Esophagus mucosa (tissue), 1 donor: ENCODE measurements at places on chromosomes 2 and 18.

DNA sequence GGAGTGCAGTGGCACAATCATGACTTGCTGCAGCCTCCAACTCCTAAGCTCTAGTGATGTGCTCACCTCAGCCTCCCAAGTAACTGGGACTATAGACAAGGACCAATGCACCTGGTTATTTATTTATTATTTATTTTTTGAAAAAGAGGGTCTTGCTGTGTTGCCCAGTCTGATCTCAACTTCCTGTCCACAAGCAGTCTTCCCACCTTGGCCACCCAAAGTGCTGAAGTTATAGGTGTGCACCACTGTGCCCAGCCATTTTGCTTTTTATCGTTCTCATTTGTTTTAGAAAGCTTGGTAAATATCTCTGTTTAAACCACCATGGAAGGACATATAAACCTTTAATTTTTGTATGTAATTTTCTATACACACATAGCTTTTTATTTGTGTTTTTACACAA, 74.2 kb downstream of the SMCHD1 start:
- no peak for ATAC-seq

- ATAC-seq, result peak; percentile 48
These were observed 30.8 kb downstream of the CREG2 start for GRCh38 chr2:101356521-101356920.

GRCh38 chr18:58116818-58117217, 72.8 kb downstream of the NEDD4L start:
- ATAC-seq, result no peak

DNA sequence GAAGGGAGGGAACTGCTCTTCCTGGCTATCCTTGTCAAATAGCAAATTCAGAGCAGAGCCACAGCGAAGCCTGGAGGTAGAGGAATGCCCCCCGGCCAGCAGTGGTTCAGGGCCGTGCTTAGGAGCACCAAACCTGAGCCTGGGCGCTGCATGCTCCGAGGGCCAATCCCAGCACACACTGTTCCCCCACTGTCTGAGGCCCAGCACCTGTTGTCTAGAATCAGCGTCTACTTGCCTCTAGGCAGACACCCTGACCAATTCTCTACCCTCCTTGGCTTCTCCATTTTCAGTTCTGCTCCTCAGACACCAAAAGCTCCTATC, 177.6 kb upstream of the PKDCC start:
- no peak for ATAC-seq

- ATAC-seq, result no peak
These were observed 2.2 kb downstream of the IMPACT start for GRCh38 chr18:24428709-24429108.

DNA sequence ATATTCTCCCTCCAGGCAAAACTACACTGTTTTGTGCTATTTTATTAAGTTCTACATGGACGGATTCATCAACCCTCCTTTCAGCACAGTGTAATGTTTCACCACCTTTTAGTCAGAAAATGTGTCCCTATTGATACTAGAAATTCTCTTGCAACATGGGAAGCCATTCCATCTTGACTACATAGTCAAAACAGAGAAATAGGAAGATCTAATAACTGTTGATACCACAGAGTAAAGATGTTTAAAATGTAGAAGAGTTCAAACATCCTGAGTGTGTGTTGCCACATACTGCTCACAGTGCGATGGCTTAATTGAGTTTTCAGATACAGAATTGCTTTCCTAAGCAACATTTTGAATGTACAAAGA, 492.2 kb upstream of the RAB12 start:
- no peak for ATAC-seq

DNA sequence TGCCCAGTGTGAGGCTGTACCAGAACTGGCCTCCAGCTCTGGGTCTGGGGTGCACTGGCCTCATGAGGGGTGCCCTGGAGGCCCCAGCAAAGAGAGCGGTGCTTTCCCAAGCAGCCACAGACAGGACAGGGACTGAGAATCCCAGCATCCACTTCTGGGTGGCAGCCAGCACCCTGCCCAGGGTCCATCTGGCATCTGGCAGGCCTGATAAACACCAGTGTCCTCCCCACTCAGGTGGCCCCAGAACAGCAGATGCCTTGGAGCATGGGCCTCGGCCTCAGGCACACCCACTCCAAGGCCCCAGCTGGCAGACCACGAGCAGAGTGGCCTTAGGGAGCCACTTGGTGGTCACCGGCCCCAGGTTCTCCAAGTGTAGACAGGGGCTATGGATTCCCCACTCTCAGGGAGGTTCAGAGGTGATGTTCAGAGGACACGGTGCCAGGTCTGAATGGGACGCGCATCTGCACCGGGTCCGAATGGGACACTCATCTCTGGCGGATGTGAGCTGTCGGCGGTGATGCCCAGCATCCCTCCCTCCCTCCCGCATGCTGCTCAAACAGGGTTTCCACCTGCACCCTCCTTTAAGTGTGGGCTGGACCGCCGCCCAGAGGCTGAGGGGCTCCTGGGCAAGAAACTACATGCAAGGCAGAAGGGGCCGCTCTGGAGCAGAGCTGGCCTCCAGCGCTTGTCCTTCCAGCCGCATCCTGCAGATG, 82.2 kb upstream of the GPC1 start:
- ATAC-seq, result peak; percentile 22

GRCh38 chr2:230413479-230413878, 2.5 kb upstream of the SP100 start:
- ATAC-seq, result no peak

GRCh38 chr2:154620471-154620870, 78.0 kb upstream of the KCNJ3 start:
- no peak for ATAC-seq

DNA sequence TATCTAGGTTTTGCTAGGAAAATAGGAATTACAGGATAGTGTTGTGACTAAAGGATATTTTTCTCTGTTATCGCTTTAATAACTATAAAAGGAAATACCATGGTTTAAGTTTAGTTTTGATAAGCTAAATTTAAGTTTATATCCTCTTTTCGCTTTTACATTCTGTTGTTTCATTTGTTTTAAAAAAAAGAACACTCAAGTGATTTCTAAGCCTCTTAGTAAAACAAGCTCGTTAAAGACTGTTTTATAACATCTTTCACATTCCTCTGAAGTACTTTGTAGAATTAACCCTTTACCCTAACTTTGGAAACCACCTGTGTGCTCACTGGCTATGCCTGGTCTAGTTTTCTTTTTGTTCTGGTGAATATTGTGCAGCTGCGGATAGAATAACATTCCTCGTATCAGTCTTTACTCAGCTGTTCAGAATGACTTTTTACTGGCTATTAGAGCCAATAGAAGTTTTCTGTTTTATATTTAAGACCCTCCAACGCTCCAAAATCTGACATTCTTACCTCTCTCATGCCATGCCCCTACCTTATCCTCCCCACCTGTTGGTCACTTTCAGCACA, 183.1 kb downstream of the PTPRM start:
- no peak for ATAC-seq

GRCh38 chr2:95700519-95700918, 108.7 kb downstream of the TRIM43 start:
- peak; percentile 13 for ATAC-seq

- no peak for ATAC-seq
These were observed 1406.1 kb upstream of the NXPH2 start for GRCh38 chr2:140186313-140186712.

DNA sequence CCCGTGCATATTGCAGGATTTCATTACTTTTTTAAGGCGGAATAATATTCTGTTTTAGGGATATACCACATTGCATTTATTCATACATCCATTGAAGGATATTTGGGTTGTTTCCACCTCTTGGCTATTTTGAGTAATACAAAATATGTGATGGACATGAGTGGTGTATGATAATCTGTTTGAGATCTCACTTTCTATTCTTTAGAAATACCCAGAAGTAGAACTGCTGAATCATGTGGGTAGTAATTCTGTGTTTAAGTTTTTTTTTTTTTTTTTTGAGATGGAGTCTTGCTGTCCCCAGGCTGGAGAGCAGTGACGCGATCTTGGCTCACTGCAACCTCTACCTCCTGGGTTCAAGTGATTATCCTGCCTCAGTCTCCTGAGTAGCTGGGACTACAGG, 201.4 kb downstream of the NYAP2 start:
- ATAC-seq, result no peak

GRCh38 chr2:187174582-187174981, 273.5 kb downstream of the CALCRL start:
- ATAC-seq, result no peak

DNA sequence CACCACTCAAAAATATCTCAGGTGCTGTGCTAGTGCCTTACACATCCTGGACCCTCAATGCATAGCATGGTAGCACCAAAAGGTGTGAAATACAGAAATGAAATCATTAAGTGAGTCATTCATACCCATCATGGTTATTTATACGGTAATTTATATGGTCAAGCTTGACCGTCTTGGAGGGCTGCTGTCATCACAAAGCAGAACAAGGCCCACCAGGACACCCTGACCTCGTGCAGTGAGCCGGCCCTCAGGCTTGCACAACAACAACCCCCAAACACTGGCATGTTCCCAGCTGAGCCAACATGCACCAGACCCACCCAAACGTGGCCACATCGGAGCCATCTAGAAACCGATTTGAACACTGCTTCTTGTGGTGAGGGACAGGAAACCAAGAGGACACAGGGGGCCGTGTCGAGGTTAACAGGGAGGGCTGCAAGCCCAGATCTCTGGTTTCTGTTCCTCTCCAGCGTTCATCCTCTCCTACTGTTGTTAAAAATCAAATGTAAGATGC, 378.5 kb upstream of the ID2 start:
- peak; percentile 28 for ATAC-seq

DNA sequence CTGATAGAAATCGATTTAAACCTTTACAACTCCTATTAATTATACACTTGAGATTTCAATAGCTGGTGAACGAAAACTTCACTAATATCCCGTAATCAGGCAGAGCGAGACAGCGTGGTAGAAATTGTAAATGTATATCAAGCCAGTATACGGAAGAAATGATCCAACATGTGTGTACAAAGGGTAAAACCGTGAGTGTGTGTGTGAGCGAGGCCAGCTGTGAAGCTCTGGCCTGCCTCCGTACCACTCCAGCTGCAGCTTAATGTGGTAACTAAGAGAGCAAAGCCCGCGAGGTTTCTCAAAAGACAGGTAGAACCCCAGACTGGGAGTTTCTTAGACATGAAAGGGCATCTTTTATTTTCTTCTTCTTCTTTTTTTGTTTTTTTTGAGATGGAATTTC, 52.3 kb upstream of the ZNF516 start:
- no peak for ATAC-seq
